ENCODE measurements at places on chromosomes 1 and 21.

DNA sequence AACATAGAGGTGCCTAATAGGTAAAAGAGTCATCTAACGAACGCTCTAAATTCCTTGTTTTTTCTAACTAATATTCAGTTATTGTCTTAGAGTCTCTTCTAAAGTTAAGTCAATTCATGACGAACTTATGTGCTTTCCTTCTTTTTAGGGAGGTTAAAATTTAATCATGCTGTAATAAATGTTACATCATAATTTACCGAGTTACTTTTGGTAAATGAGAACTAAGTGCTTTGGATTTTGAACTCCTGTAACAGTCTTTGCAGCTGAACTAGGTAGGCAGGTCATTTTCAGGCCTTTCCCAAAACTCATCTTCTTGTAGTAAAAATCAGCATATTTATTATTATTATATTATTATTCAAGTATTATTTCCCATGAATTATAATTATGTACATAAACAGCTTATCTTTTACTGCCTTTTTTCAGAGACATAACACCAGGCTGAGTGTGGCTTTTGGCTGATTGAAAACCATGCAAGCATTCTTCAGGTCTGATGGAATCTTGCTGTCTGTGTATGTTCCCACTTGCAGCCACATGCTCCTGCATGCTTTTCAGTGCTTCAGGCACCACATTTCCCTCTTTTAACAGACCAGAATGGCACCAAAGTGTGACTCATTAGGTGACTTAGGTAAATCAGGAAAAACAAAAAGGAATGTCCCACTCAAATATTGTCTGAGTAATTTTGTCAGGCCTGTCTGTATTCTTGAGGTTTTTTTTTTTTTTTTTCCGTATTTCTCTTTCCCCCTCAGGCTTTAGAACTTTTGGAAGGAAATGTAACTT lies 81.0 kb upstream of the CD55 start:
- DNase-seq: no peak

DNA sequence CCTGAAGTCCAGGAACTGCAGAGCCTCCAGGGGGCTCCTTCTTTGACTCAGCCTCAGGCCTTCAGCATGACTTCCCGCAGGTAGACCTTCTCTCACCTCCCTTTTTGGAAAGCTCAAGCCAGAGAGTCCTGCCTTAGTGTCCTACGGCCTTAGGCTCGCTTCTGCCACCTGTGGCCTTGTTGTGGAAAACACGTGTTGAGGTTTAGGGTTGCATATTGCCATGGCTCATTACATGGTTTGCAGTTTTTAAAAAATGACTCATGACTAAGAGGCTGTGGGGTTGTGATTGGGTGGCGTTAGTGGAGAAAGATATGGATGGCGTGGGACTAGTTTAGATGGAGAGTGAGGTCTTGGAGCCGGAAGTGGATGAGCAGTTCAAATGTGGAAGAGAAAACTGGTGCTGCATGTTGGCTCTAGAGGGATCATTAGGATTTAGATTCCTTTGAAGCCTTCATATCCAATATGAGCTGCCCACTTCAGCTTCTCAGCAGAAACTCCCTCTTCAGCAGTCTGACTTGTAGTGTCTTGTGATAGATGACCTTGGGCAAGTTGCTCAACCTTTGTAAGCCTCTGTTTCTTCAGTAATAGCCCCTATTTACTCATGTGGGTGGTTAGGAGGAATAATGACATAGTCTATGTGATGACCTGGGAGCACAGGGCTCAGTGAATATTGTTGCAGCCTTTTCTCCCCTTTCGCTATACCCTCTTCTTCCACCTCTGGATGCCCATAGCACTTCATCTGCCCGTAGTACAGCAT lies 6.5 kb upstream of the FGGY start:
- DNase-seq: peak; percentile 53

GRCh38 chr1:156773607-156774006 lies 6.3 kb downstream of the PRCC start:
- no peak for DNase-seq

- DNase-seq: no peak
These were observed 6.9 kb upstream of the TMEM81 start for GRCh38 chr1:205091043-205091740.

DNA sequence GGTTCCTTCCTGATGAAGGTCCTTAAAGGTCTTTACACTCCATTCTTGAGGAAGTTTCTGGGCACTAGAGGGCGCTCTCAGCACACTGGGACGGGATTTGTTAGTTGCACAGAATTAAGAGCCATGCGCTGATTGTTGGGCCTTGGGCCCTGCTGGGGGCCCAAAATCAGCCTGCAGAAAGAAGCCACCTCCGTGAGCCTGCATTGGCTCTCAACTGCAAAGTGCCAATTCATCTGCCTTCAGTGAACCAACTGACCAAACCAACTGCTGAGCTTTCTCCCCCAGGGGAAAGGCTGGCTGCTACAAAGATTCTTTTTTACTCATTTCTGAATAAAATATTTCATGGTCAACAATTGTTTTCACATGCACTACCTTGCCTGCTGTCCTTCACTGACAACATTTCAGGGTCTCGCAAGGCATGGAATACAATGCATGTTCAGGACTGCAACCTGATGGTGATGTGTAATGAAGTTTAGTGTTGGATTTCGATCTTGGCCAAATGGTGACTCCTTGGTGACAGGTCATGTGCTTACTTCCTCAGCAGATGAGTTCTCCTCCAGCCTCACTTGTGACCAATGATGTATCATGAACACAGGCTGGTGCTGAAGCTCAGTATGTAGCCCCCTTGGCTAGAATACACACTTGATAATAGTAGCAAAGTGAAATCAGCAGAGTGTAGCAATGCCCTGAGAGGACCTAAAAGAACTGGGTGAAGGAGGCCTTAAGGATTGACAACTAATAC lies 45.7 kb upstream of the PRDX6 start:
- DNase-seq: peak; percentile 94

- DNase-seq: no peak
These were observed 217.8 kb upstream of the ZRANB2 start for GRCh38 chr1:71298633-71299032.
